ENCODE measurements at places on chromosomes 4 and X.

DNA sequence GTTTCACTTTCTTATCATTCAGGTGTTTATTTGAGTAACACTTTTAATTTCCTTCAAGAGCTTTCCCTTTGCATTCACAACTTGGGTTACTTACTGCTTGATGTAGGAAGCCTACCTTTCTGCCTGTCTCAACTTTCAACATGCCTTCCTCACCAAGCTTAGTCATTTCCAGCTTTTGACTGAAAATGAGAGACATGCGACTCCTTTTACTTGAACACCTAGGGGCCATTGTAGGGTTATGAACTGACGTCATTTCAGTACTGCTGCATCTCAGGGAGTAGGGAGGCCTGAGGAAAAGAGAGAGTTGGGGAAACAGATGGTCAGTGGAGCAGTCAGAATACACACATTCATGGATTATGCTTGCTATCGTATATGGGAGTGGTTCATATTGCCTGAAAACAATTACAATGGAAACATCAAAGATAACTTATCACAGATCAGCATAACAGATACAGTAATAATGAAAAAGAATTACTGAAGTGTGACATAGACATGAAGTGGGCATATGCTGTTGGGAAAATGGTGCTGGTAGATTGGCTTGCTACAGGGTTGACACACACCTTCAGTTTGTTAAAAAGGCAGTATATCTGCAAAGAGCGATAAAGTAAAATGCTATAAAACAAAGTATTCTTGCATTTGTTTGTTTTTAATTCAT is 25.7 kb downstream of the USP53 start:
- DNase-seq = peak; percentile 48

- DNase-seq = no peak
Measured at GRCh38 chrX:57119416-57119815, 1.9 kb downstream of the SPIN2B start.

DNA sequence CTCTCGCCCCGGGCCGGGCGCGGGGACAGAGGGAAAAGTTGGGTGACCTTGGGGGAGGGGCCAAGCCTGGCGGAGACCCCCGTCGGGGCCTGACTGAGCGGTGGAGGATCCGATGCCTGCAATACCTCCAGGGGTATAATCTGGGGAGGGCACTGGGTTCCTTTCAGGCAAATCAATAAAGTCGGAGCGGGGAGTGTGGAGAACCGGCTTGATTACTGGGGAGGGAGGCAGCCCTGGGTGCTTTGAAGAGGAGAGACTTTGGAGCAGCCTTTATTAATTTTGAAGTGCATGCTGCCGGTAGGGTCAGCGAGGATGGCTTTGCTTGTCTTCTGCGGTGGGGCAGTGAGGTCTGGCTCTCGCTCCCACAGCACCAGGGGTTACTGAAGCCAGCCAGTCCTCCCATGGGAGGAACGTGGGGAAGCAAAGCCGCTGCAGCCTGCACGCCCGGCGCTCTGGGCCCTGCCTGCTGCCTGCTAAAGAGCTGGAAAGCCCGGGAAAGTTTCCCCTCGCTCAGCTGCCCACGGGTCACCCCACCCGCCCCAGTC is 403 bp upstream of the LGI2 start:
- DNase-seq = no peak

GRCh38 chr4:89665662-89666061 is 171.3 kb downstream of the SNCA start:
- no peak for DNase-seq

- DNase-seq = no peak
Measured at GRCh38 chrX:78024349-78025059, 55.1 kb upstream of the PGAM4 start.

DNA sequence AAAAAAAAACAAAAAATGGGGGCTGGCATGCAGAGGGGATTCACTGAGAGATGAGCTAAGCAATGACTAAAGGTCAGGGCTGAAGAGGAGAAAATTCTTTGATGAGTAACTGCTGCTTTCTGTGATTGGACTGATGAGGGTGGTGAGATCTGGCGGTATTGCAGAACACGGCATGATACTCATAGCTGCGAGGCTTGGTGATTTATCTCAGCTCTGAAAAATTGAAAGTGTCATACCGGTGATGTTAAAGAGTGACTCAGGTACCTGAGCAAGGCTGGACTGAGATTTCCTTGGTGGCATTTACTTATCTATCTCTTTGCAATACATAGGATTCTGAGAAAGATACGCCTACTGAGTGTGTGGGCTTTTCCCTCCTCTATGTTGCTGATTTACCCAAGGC is 204.1 kb upstream of the DDX53 start:
- DNase-seq = no peak

GRCh38 chr4:117873779-117874178 is 160.5 kb upstream of the NDST3 start:
- DNase-seq = no peak

GRCh38 chr4:47462799-47463234 is 685 bp downstream of the COMMD8 start:
- no peak for DNase-seq

GRCh38 chr4:26075583-26075982 is 161.6 kb downstream of the SMIM20 start:
- DNase-seq = no peak

DNA sequence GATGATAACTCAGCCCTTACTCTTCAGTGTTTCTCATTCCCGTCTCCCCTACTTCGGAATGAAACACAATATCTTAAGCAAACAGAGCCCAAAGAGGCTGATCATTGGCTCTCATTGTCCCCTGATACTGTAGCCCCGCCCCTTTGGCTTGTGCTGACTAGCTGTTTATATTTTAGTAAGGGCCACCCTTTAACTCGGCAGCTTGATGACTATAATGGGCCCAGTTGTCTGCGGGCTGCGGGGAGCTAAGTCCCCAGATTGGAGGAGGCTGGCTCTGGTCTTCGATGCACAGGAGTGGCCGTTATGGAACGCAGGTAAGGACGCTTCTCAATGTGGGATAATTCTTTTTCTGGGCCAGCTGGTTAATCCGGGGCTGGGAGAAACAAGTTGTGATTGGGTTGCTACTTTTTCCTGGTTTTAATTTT is at the start of gene TRIM2:
Gene TRIM2, plus strand, starts transcription at position 197 of the 425 bp plus-strand sequence. Its CDS starts 88 bp downstream, at position 285.
- peak; percentile 10 for DNase-seq

DNA sequence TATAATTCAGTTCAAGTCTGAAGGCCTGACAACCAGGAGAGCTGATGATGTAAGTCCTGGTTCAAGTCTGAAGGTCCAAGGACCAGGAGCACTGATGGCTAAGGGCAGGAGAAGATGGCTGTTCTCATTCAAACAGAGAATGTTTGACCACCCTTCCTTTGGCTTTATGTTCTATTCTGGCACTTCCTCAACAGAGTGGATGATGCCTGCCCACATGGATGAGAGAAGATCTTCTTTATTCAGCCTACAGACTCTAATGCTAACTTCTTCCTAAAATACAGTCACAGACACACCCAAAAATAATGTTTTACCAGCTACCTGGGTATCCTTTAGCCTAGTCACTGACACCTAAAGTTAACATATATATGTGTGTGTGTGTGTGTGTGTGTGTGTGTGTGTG is 25.6 kb upstream of the IRF2 start:
- no peak for DNase-seq

DNA sequence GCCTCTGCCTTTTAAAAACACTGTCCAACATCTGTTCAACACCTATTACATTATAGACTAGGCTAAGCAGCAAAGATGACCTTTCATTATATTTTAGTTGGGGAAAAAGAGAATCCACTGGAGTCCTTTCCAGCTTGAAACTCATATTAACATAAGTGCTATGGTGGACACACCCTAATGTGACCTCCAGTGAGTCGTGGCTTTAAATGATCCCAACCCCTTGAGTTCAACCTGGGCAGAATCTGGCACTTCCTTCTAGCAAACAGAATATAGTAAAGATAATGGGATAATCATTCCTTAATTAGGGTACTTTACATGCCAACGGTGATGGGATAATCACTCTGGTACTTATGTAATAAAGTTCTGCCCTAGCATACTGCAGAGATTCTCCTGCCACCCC is 162.6 kb downstream of the MAB21L2 start:
- no peak for DNase-seq

GRCh38 chr4:100098681-100099080 is 91.6 kb downstream of the DDIT4L start:
- no peak for DNase-seq

DNA sequence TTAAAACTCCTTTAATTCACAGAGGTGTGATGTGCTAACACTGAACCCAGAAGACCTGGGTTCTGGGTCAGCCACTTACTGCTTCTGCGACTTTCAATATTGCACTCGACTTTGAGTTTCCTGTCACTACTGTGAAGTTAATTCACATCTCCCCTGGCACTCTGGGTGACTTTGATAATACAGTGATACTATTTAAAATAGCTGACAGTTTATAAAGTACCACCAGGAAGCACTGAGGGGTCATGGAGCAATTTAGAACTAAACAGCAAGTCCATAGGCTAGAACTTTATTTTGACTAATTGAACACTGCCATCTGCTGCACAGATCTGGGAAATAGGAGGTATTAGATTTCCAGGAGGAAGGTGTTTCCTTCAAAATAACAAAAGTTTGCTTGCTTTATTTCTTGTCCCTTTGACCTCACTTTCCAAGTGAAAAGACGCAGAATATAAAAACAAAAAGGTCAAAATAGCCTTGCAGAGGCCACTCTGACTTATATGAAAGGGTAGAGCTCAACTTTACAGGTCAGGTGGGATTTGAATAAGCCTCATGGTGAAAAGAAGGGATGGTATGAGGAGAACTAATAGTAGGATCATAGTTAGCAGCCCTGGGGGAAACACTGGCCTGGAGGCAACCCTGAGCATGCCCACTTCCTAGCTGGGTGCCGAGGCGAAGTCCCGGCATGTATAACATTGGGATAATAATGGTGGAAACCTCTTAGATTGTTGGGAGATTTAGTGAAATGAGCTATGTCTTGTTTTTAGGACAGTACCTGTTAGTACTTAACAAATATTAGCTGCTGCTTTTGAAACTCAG is 53.4 kb downstream of the ZNF518B start:
- peak; percentile 14 for DNase-seq

GRCh38 chrX:123324625-123325024 is 140.5 kb downstream of the GRIA3 start:
- DNase-seq = no peak

Measured in glomerular endothelial cell (primary cell).